ENCODE measurements at places on chromosomes 3 and 15.

GRCh38 chr3:4491855-4492207 is 1.3 kb upstream of the ITPR1 start:
- DNase-seq = no peak

- no peak for DNase-seq
Observed at GRCh38 chr15:74988007-74988800, 7.2 kb upstream of the SCAMP5 start.

- DNase-seq = no peak
Observed at GRCh38 chr3:64856106-64856505, 168.3 kb upstream of the ADAMTS9 start.

- DNase-seq = no peak
Observed at GRCh38 chr15:45469441-45469840, 53.1 kb downstream of the SLC30A4 start.

- DNase-seq = no peak
Observed at GRCh38 chr3:45509038-45509767, 85.3 kb upstream of the LIMD1 start.
